NCI-H226 (cell line): ENCODE measurements at places on chromosomes 16 and 17.

DNA sequence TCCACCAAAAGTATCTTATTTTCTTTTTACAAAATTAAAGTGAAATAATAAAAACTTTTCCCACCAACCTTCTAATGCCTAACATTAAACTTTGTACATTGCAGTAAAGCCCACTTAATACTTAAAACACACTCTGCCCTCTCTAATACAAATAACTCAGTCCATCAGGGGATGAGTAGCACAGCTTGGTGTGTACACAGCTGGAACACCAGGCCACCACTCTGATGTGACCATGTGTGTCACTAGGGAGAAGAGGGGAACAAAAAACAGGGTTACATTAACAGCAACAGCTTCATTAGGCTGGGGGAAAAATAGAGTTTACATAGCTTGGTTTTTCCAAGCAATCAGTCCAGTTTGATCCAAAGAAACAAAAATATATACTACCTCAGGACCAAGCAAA lies 295.0 kb downstream of the CEP112 start:
- DNase-seq = no peak

DNA sequence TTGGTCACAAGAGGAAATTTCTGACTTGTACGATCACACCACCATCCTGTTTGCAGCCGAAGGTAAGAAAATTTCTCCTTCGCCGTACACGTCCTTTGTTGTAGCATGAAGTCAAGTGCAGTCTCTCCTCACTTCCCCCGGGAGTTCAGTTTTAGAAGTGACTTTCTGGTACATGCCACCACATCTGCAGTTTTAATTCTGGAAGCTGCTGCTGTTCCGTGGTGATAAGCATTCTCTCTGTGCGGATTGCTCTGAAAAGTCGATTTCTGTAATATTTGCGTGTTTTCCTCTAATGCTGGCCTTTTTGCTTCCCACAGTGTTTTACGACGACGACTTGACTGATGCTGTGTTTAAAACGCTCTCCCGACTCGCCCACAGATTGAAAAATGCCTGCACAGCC lies 20.6 kb downstream of the METTL22 start:
- DNase-seq = no peak

- DNase-seq = no peak
Observed at GRCh38 chr16:11307639-11308492, 26.7 kb upstream of the PRM1 start.

GRCh38 chr17:3685174-3685573 lies 10.8 kb downstream of the P2RX5 start:
- no peak for DNase-seq

GRCh38 chr16:68779891-68780290 lies 42.8 kb downstream of the CDH1 start:
- no peak for DNase-seq

GRCh38 chr17:31869031-31869430 lies 10.0 kb upstream of the COPRS start:
- no peak for DNase-seq
